RWPE2 (cell line): ENCODE measurements at places on chromosomes 5 and 9.

DNA sequence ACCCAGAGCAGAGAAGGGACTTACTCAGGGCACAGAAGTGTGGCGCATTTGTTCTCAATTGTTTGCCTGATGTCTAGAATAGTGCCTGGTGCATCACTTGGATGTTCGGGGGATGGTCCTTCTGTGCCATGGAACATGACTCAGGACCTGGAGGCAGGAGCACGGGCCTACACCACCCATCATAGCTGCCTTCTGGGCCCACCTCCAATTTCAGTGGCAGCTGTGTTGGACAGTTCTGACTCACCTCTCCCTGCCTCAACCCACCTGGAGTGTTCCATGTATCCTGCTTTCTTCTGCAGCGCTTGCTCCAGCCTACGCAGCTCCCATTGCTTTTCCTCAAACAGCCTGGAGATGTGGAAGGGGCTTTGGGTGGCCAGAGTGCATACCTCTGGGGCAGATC, 12.5 kb upstream of the CXCL14 start:
- DNase-seq, result no peak

DNA sequence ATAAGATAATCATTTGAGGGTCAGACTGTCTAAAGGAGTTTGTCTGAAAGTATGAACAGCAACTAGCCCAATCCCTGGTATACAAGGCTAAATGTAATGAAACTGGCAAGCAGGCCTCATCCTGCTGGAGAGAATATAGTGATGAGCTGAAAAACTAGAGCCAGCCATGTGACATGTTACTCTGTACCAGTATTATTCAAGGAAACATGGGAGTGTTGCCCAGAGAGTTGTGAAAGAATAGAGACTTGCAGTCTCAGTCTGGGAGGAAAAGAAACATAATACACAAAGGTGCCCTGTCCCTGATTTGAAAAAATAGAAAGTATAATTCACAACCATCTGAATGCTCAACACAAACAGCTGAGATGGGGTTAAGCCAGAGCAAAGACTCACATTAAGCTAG, 37.9 kb upstream of the HTR1A start:
- DNase-seq, result no peak

GRCh38 chr5:142597546-142598337, 88.1 kb downstream of the FGF1 start:
- peak; percentile 86 for DNase-seq

DNA sequence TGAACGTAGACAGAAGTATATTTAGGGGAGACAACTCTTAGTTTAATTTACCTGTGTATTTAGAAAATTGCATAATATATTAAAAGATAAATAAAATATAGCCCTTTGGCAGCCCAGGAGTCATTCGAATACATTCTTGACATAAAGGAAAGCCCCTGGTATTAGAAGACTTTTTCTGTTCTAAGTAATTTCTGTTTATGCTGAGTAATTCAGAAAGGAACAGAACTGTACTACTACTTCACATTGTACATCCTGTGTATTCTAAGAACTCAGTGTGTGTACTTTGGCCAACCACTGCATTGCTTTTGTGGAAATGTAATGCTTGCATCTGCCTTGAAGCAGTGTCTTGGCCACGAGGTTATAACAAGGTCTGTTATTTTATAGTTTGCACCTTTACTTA, 136.4 kb downstream of the KDM4C start:
- DNase-seq, result no peak

DNA sequence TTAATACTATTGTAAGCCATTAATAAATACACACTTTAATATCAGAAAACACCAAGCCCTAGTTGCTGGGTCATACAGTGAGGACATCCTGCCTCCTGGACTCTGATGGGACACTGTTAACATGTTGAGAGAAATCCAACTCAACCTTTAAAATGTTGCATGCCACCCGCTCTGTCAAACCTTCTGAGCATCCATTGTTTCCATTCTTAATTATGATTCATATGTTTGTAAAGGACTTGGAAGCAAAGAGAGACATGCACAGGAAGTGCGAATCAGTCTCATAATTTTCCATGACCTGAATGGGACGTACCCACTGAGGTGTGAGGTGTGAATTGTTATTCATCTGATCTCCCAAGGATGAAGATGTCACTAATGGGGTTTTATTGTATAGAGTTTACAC, 186.4 kb downstream of the CAAP1 start:
- DNase-seq, result no peak
